ENCODE measurements at places on chromosomes 3 and 15.

DNA sequence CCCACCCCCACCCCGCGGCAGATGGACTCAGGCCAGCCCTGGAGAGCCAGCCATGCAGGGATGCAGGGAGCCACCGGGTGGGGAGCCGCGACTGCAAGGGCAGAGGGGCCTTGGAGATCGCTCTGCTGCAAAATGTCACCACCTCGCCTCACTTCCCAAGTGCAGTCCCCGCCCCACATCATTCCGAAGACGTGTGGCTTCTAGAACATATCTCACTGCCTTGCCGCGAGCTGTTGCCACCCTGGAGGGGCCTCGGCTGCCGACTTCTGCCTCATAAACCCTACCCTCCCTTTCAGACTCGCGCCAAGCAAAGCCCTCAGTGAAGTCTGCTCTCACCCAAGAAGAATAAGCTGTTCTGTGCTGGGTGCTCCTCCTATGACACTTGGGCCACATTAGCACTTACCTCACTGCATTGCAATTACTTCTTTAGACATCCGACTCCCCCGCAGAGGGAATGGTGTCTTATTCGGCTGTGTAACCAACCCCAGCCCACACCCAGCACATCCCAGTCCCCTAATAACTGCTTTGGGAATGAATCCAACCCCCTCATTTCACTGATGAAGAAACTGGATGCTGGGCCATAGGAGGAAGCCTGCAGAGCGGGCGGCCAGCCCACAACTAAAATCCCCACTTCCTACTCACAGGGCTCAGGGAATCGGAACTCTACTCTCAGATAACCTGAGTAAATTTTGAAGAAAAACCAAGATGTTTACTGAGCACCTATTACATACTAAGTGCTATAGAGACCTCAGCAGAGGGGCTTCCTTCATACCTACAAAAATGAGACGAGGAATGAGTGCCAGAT, 8.6 kb downstream of the TLE3 start:
- no peak for DNase-seq

- no peak for DNase-seq
Observed at GRCh38 chr3:155442072-155442471, 148.6 kb upstream of the STRIT1 start.

GRCh38 chr3:9342696-9343095, 20.2 kb upstream of the THUMPD3 start:
- no peak for DNase-seq

DNA sequence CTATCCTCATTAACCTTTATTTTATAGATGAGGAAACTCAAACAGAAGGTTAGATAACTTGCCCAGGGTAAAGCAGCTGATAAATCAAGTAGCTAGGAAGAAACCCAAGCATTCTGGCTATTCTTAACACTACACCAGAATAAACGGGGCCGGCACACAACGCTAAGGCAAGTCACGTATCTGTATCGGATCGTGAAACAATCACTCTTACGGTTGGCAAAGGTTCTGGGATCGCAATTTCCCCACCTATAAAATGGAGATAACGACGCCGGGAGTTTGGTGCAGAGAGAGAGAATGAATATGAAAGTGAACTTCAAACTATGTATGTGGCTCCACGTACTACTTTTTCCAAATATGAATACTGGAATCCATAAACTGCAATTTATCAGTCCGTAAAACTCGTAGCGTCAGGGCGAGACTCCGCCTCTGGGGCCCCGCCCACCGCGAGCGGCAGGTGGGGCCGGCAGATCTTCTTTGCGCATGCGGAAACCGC, 252 bp upstream of the ARMC8 start:
- DNase-seq = peak; percentile 84

DNA sequence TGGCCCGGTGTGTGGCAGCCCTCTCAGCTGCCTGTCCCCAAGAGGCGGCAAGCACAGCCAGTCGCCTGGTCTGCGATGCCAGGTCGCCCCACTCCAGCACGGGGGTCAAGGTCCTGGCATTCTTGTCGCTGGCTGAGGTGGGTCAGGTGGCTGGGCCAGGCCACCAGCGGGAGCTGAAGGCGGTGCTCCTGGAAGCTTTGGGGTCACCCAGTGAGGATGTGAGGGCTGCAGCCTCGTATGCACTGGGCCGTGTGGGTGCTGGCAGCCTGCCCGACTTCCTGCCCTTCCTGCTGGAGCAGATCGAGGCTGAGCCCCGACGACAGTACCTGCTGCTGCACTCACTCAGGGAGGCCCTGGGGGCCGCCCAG, 20.8 kb downstream of the CAND2 start:
- DNase-seq = no peak

GRCh38 chr15:31335989-31336592, 9.5 kb downstream of the KLF13 start:
- no peak for DNase-seq

- no peak for DNase-seq
Observed at GRCh38 chr15:63780969-63781368, 52.8 kb downstream of the HERC1 start.
